ENCODE measurements at places on chromosomes 2 and 18.

DNA sequence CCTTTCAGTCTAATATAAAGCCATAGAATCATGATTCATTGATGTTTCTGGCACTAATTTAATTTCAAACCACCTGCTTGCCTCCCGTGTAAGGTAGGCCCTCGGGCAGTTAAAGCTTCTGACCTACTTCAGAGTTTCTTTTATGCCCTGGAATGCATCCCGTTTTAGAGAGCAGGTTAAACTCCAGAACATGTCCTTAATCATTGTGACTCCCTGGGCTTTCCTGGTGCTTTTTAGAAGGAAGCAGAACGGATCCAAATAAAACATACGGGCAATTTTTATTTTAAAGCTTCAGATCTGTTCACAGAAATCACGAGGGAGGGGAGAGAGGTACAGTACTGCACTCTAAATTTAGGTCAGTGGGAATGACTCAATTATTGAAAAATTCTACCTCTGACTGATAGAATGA lies 134.8 kb downstream of the GCA start:
- DNase-seq: peak; percentile 64

DNA sequence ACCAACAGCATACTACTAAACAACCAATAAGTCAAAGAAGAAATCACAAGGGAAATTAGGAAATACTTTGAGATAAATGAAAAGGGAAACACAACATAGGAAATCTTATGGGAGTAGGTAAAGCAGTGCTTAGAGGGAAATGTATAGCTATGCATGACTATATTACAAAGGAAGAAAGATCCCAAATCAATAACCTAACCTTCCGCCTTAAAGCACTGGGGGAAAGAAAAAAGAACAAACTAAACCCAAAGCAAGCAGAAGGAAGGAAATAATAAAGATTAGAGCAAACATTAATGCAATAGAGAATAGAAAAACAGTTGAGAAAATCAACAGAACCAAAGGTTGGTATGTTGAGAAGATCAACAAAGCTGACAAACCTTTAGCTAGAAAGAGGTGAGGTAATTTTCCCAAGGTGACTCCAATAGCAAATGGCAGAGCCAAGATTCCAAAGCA lies 49.9 kb downstream of the DDX1 start:
- no peak for DNase-seq

DNA sequence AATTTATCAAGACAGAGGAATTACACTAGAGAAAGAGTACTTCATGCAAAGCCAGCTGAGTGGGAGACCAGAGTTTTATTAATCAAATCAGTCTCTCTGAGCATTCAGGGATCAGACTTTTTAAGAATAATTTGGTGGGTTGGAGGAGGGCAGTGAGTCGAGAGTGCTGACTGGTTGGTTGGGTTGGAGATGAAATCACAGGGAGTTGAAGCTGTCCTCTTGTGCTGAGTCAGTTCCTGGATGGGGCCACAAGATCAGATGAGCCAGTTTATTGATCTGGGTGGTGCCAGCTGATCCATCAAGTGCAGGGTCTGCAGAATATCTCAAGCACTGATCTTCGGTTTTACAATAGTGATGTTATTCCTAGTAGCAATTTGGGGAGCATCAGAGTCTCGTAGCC lies 21.4 kb upstream of the PDCL3 start:
- DNase-seq: no peak

- peak; percentile 18 for DNase-seq
These were observed 137.5 kb downstream of the PHLPP1 start for GRCh38 chr18:62852851-62853250.

- DNase-seq: no peak
These were observed 585.4 kb upstream of the ID2 start for GRCh38 chr2:8096484-8096883.

DNA sequence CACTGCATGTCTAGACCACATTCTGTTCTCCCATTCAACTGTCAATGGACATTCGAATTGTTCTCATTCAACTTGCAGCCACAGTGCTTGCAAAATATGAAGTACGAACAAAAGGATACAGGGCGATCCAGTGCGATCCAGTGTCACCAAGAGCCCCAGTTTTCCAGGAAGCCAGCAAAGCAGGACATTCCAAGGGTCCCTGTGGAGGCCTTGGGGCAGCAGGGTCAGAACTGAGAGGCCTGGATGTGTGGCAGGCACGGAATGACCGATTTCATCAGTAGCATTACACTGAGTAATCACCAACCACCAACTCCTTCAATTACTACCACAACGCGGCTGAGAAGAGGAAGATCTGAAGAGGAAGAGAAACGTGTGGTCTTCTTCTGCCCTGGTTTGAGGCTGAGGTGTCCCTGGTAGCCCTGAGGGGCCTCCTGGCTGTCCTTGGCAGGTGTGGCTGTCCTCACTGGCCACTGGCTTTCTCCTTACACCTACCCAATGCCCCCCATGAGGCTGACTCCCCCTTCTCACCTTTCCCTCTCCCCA lies 172.7 kb upstream of the FHL2 start:
- no peak for DNase-seq

Measured in fibroblast of lung (primary cell).